ENCODE measurements at places on chromosomes 12 and 14. TPM values are rescaled to one million over a fixed set of nuclear protein-coding genes. Genes with fewer than 3 reads are reported as not detected.

DNA sequence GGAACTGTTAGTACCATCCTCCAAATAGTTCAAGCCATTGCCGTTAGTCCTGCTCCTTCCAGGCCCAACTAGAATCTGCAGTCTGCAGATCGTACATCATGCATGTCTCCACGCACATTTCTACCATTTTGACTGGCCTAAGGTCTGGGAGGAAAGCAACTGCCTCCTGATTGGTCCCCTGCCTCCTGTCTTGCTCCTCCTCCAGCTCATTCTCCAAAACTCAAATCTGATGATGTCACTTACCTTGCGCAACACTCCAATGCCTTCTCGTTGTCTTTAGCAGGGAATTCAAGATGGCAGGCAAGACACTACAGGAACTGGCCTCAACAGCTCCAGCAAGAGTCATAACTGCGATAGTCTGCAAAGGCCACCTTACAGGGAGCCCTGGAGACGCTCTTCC, 9.7 kb upstream of the HCAR1 start:
- H3K4me3 ChIP-seq: no peak overlapping the region
- H3K27ac ChIP-seq: no peak overlapping the region
- H3K36me3 ChIP-seq: no peaks in the 10 kb centered on the region
- no peak for DNase-seq
- no peaks in the 10 kb centered on the region for H3K4me1 ChIP-seq

PTPRQ gene
- total RNA-seq: 0.52 TPM

GRCh38 chr14:69741055-69741454, 25.9 kb upstream of the SRSF5 start:
- H3K27me3 ChIP-seq: no peaks in the 10 kb centered on the region
- H3K4me3 ChIP-seq: no peak overlapping the region
- H3K27ac ChIP-seq: no peak overlapping the region
- no peaks in the 10 kb centered on the region for H3K36me3 ChIP-seq
- no peaks in the 10 kb centered on the region for H3K4me1 ChIP-seq

DNA sequence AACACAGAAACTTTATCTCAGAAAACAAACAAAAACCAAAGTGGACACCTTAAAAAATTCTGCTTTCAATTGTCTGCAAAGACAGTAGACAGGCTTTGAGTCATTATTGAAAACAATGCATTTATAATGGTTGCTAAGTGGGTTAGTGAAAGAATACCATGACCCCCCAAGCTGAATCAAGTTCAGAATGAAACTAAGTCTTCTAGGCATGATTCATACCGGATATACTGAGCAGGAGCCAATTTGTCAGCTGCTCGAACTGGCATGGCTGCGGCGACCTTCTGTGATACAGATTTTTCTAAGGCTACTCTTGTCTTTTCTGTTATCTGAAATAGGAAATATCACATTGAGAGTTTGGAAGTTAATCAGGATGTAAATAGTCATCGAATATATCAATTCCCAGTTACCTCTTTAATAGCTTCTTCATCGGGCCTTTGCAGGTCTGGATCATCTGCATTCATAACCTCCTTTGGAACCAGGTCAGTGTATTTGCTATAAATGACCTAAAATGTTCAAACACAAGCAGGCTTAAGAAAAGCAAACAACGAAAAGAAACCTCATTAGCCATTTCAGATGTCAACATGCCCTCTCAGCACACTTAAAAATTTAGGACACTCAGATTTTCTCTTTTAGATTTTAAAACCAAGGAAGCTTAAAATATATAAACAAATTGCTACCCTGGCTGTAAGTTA, 22.3 kb downstream of the SNW1 start:
- no peak overlapping the region for H3K27ac ChIP-seq
- H3K27me3 ChIP-seq: no peaks in the 10 kb centered on the region
- peaks cover 31% of the 10 kb centered on the region for H3K36me3 ChIP-seq
- no peak for DNase-seq
- H3K4me3 ChIP-seq: no peak overlapping the region
- peaks cover 14% of the 10 kb centered on the region for H3K4me1 ChIP-seq

TMTC2 gene
- total RNA-seq: 4.1 TPM

DNA sequence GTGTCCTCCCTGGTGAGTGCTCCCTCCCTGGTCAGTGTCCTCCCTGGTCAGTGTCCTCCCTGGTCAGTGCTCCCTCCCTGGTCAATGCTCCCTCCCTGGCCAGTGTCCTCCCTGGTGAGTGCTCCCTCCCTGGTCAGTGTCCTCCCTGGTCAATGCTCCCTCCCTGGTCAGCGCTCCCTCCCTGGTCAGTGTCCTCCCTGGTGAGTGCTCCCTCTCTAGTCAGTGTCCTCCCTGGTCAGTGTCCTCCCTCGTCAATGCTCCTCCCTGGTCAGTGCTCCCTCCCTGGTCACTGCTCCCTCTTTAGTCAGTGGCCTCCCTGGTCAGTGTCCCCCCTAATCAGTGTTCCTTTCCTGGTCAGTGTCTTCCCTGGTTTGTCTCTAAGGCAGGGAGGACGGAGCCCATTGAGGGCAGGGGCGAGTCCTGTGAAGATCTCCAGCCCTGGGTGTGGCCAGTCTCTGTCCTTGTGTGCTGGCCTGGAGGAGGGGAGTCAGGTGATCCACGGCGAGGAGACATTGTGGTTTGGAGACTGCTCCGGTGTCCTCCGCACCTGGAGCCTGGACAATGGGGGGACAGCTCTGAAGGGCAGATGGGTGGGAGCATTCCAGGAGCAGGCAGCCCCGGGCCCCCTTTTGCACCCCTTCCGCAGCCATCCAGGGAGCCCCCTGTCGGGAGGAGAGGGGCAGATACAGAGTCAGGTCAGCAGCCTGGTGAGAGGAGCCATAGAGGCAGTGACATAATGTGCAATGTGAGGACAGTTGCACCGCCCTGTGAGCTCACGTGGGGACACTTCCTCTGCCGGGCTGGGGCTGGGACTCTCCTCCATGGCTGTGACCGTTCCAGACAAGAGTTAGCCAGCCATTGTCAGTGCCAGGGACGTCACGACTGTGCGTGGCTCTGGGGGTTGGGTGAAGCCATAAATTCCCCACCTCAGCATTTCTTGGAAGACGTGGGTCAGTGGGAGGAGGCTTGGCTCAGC, 93.4 kb downstream of the ADGRD1 start:
- no peaks in the 10 kb centered on the region for H3K36me3 ChIP-seq
- no peak overlapping the region for H3K4me3 ChIP-seq
- H3K27me3 ChIP-seq: no peaks in the 10 kb centered on the region
- peaks cover 31% of the 10 kb centered on the region for H3K4me1 ChIP-seq
- H3K27ac ChIP-seq: no peak overlapping the region

FIGNL2 gene
- total RNA-seq: 0.40 TPM

SRRM4 gene
- total RNA-seq: 0.21 TPM

GRCh38 chr12:66647034-66647691, 31.7 kb downstream of the GRIP1 start:
- H3K27me3 ChIP-seq: no peaks in the 10 kb centered on the region
- no peaks in the 10 kb centered on the region for H3K4me1 ChIP-seq
- no peak for DNase-seq
- no peak overlapping the region for H3K4me3 ChIP-seq
- no peaks in the 10 kb centered on the region for H3K36me3 ChIP-seq

OR4E2 gene
- not detected for total RNA-seq

GRCh38 chr12:62642486-62642885, 175.9 kb downstream of the MON2 start:
- no peak for DNase-seq
- no peak overlapping the region for H3K27ac ChIP-seq
- no peaks in the 10 kb centered on the region for H3K36me3 ChIP-seq
